ENCODE measurements at places on chromosomes 16 and 17.
A peak's percentile ranks its signal among the peaks of the same experiment; 100 is the strongest.

DNA sequence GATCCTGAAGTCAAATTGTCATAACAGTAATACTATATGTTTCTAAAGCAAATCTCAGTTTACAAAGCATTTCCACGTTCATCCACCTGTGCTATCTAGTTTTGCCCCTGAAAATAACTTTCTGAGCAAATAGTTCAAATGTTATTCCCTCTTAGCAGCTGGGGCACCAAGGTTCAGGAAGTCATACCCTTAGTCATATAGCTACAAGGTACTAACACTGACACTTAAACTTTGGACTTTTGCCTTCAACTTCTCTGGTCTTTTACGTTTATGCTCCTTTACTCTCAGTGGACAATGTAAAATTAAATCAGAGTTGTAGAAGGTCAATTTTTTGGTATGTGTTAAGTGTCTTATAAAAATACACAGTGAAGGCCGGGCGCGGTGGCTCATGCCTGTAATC is 33.0 kb downstream of the COX11 start:
- no peak for DNase-seq

DNA sequence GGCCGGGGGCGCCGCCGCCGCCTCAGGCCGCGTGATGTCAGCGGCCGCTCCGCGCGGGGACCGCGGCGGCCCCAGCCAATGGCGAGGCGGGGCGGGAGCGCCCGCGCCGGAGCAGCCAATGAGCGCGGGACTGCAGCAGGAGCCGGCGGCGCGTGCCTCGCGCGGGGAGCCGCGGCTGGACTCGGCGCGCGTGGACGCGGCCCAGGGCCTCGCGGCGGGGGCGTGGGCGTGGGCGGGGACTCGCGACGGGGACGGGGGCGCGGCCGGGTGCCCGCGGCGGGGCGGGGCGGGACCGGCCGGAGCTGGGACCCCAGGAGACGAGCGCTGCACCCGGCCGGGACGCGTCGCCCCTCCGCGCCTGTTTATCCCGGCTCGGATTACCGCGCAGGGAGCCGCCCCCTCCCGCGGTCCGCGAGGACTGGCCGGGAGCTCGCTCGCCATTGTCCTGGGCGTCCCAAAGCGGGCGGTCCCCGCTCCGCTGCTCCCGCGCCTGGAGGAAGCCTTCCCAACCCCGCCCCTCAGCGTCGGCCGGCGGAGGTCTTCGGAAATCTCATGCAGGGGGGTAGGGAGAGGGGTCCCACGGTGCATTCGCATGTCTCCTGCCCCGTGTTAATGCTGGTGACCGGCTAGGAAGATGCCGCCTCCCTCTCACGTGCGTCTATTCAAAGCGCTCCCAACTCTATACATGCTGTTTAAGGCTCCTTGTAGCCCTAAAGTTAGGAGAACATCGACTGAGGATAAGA is at the start of gene RNF157:
Gene RNF157 (minus strand): TSS at position 33 of the 743 bp plus-strand sequence. CDS start 253 bp downstream, outside the sequence.
- peak; percentile 83 for DNase-seq

GRCh38 chr16:24070851-24071250 is 185.3 kb upstream of the CACNG3 start:
- DNase-seq: peak; percentile 56

- DNase-seq: no peak
Measured at GRCh38 chr16:50099957-50100648, 34.3 kb downstream of the HEATR3 start.

GRCh38 chr17:3956327-3956957 is 7.8 kb downstream of the ATP2A3 start:
- no peak for DNase-seq

DNA sequence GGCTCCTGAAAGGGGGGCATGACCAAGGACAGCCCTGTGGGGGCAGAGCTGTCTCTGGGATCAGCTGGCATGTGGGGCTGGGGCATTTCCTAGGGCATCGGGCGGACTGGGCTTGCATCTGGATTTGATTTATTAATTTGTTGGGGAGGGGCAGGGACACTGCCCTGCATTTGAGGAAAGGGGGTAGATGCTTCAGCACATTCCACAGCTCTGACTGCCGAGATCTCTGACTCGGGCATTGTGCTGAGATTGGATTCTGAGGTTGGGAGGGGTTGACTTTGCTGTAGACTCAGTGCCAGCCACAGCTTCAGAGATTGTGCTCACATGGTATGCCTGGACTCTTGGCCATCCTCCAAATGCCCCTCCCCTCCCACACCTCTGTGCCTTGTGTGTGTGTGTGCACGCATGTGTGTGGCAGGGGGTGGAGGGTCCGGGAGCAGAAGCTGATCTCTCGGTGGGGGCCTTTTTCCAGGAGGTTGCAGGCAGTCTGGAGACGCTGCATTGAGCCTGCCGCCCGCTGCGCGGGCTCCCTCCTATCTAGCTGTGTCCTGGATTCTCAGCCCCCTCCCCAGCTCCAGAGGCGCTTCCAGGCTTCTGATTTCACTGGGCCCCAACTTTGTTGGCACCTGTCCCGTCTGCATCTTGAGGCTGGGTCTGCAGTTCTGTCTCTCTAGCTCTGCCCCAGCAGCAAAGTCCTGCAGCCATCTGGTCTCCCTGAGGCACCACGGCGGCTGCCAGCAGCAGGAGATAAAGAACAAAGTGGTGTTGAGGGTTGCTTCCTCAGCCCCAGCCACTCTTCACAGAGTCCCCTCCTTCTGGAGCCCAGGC is 14.9 kb downstream of the IGFBP4 start:
- no peak for DNase-seq

DNA sequence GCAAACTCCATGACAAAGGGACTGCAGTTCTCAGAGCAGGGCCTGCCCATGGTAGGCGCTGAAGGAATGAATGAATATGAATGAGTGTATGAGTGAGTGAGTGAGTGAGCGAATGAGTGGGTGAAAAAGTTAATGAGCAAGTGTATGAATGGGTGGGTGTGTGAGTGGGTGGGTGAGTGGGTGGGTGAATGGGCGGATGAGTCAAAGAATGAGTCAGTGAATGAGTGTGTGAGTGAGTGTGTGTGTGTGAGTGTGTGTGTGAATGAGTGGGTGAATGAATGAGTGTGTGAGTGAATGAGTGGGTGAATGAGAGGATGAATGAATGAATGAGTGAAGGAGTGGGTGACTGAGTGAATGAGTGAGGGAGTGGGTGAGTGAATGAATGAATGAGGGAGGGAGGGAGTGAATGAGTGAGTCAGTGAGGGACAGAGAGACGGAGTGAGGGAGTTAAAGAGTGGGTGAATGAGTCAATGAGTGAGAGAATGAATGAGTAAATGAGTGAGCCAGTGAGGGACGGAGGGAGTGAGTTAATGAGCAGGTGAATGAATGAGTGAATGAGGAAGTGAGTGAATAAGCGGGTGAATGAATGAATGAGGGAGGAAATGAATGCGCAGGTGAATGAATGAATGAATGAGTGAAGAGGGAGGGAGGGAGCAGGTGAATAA is 11.1 kb upstream of the CHMP6 start:
- DNase-seq: no peak

GRCh38 chr16:87607223-87607622 is 4.9 kb downstream of the JPH3 start:
- no peak for DNase-seq

GRCh38 chr16:31042866-31043265 is 9.5 kb downstream of the STX4 start:
- DNase-seq: no peak

DNA sequence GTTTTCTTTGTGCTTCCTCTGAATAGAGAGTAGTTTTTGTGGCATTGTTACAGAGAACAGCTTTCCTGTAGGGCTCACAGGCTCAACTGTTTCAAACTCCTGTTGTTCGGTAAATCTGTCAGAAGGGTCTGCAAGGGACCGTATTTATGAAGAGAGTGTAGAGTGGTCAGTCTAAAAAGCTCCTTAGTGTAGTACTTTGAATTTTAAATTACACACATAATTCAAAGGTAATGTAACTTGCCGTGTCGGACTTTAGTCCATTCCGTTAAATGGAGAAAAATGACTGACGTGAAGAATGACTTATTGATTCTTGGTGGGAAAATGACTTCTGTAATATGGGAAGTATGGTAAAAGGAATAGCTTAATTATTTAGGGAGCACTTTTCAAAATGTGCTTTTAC is 190.9 kb downstream of the WWOX start:
- no peak for DNase-seq

DNA sequence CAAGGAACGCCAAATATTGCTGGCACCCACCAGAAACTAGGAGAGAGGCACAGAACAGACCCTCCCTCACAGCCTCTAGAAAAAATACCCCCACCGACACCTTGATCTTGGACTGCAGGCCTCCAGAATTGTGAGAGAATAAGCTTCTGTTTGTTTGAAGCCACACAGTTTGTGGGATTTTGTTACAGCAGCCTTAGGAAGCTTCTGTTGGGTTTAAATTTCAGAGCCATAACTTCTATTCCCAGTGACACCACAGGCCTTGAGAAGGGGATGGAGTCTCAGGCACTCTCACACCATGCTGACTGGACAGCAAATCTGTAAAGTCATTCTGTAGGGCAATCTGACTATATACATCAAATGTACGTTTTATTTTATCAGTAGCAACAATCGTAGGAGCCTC is 38.6 kb downstream of the RNF112 start:
- no peak for DNase-seq

DNA sequence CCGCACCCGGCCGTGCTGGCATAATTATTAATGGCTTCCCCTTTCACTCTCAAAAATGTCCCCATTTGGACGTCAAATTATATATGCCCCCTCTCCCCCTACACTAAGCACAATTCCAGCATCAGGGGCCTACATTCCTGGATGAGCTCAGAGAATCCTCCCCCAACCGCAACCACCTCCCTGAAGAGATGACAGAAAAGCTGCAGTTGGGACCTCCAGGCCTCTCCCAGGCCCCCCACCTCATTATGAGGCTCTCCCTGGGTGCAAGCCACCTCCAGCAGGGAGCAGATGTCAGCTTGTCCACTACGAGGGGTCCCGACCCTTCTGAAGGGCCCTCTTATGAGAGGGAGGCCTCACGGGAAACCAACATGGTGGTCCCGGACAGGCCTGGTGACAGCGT is 18.5 kb upstream of the NCBP3 start:
- DNase-seq: no peak

DNA sequence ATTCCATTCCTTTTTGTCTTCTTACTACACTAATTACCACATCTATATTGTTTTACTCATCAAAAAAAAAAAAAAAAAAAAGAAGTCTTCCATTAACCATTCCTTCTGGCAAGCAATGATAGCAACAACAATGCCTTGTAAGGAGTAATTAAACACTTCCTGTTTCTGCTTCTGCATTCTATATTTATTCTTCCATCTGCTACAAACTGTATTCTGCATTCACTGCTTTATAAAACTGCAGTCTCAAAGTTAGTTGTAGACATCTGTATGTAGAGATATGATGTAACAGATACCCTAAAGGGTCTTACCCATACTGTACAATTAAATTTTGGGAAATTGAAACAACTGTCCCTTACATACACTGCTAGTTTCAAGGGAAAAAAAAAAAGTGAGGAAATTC is 28.7 kb upstream of the ABCA6 start:
- DNase-seq: no peak

DNA sequence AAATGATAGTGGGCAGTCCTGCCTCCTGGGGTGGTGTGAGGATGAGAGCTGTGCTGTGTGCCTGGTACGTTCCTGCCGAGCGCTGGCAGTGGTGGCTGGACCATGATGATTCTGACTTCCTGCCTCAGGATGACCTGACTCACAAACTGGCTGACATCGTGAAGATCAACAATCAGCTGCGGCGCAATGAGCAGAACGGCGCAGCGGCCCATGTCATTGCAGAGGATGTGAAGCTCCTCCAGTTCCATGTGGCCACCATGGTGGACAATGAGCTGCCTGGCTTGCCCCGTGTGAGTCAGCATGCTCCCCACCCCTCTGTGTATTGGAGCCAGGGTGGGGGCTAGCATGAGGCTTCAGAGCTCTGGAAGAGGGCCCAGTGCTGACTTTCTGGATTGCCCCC is 13.1 kb downstream of the POLR2A start:
- DNase-seq: no peak

GRCh38 chr17:30267625-30268024 is 24.1 kb downstream of the BLMH start:
- no peak for DNase-seq

GRCh38 chr17:59643159-59644140 is 23.8 kb downstream of the CLTC start:
- no peak for DNase-seq

DNA sequence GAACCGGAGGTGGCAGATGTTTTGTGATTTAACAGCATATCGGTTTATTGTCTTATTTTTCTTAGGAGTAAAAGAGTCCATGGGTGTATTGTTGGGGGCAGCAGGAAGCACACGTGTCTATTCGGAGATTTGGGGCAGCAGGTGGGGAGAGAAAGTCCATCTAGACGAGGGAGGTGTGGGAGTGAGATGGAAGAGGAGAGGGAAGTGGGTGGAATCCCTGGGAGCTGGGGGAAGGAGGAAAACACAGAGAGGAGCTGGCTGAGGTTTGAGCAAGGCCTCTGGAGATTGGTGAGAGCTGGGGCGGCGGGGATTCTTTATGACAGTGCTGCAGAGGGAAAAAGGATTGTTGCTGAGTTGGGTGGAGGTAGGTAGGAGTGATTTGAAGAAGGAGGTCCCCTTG is 72.1 kb downstream of the PRKCB start:
- no peak for DNase-seq

- DNase-seq: no peak
Measured at GRCh38 chr17:36212272-36212605, 1.4 kb downstream of the CCL4L2 start.

GRCh38 chr16:6957681-6958080 is 375.0 kb upstream of the RBFOX1 start:
- DNase-seq: no peak

GRCh38 chr17:6172642-6173330 is 102.6 kb downstream of the WSCD1 start:
- DNase-seq: no peak

GRCh38 chr17:80032614-80033171 is 3.0 kb downstream of the TBC1D16 start:
- no peak for DNase-seq

DNA sequence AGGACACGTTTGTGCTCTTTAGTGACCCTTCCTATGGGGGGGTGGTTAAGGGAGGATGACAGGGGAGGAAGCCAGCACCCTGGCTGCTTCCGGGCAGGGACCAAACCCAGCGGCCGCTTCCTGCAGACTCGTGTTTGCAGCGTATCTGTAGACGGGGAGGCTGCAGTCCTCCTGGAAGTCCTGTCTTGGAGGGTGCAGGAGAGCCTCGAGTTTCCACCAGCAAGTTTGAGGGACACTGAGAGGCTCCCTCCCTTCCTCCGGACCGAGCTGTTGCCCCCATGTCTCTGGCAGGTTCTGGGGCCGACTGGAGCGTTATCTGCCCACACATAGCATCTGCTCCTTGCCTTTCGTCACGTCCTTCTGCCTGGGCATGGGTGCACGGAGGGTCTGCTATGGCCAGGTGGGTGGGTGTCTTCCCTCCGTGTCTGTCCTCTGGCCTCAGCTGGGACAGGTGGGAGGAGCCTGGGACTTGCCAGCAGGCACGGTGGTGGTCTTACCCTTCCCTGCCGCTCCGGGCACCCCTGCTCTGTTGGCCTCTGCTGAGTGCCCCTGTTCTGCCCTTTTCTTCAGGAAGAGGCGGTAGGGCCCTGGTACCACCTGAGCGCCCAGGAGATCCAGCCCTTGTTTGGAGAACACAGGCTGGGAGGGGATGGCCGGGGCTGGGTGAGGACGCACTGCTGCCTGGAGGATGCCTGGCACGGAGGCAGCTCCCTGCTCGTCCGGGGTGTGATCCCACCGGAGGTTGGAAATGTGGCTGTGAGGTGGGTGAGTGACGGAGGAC is 8.8 kb downstream of the ENGASE start:
- DNase-seq: no peak

Data from activated CD8-positive, alpha-beta memory T cell treated with anti-CD3 and anti-CD28 coated beads for 24 hours (primary cell).